ENCODE measurements at places on chromosomes 7 and 10.
A peak's percentile ranks its signal among the peaks of the same experiment; 100 is the strongest.

DNA sequence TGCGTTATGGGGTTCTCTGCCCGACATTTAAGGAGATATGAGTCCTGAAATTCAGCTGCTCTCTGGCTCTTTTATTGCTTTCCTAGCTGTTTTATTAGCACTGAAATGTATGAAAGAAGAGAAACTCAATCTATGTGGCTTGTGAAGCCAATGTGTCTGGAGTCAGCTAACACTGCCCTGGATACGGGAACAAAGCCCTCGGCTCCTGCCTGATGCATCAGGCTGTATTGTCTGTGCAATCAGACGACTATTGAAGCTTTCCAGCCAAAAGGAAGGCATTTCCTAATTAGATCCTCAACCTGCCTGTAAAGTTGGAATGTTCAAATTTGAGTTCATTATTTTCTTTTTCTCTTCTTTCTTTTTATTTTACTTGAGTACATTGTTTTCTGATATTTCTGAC, 22.0 kb upstream of the TM9SF3 start:
- DNase-seq, result no peak

- DNase-seq, result no peak
These were observed 115.1 kb downstream of the PKD1L1 start for GRCh38 chr7:47833211-47833610.

DNA sequence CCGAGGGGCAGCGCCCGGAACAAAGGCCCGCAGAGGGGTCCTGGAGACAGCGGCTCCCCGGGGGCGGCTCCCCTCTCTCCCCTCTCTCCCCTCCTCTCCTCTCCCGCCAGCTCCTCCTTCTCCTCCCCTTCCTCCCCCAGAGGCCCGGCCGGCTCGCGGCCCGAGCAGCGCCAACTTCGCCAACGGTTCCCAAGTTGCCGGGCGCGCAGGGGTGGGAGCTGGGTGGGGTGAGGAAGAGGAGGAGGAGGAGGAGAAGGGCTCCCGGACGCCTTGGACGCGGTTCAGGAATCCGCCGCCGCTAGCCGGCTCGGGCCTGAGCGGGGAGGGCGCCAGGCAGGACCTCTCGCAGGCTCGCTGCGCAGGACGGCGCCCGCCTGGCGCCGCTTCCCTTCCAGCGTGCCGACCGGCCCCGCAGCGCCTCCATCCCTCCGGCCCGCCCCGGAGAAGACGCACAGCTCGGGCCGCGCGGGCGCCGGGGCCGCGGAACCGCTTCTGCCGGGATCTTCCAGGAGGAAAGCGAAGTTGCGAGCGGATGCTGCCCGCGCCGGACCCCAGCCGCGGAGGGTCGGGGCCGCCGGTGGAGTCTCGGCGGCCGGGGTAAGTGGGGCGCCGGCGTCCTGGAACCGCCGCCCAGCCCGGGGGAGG, at the start of gene CHST3:
Gene CHST3, plus strand, starts transcription at position 298 of the 645 bp plus-strand sequence. CDS start 41,448 bp downstream, outside the sequence.
- DNase-seq, result peak; percentile 80

- DNase-seq, result peak; percentile 43
These were observed 43.6 kb upstream of the ZNF32 start for GRCh38 chr10:43692051-43692825.

GRCh38 chr10:132958883-132959558, 16.7 kb upstream of the CFAP46 start:
- peak; percentile 60 for DNase-seq

All from upper lobe of right lung (tissue), 1 donor.